ENCODE measurements at places on chromosomes 2 and 18.

- DNase-seq: no peak
Observed at GRCh38 chr2:20632446-20632990, 18.4 kb downstream of the HS1BP3 start.

- DNase-seq: no peak
Observed at GRCh38 chr2:200373231-200373630, 66.7 kb downstream of the SPATS2L start.

- no peak for DNase-seq
Observed at GRCh38 chr2:176127774-176128072, 1.8 kb upstream of the HOXD8 start.

DNA sequence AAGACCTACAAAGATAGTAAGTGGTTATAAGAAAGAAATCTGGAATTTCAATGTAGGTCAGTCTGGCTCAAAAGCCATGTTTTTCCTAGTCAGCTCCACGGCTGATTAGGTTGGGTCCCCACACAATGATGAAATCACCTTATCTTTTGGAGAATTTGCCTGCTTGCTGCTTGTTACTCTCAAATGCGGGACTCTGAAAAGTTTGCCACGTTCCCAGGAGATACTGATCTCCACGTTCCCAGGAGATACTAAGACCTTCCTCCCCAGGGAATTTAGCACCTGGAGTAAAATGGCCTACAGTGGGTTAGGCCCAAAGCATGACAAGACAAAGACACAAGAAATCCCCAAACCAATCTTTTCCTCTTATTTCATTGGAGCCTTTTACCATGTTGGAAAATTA is 449.6 kb downstream of the TNS1 start:
- no peak for DNase-seq

- DNase-seq: no peak
Observed at GRCh38 chr2:83742117-83742782, 716.8 kb downstream of the SUCLG1 start.

DNA sequence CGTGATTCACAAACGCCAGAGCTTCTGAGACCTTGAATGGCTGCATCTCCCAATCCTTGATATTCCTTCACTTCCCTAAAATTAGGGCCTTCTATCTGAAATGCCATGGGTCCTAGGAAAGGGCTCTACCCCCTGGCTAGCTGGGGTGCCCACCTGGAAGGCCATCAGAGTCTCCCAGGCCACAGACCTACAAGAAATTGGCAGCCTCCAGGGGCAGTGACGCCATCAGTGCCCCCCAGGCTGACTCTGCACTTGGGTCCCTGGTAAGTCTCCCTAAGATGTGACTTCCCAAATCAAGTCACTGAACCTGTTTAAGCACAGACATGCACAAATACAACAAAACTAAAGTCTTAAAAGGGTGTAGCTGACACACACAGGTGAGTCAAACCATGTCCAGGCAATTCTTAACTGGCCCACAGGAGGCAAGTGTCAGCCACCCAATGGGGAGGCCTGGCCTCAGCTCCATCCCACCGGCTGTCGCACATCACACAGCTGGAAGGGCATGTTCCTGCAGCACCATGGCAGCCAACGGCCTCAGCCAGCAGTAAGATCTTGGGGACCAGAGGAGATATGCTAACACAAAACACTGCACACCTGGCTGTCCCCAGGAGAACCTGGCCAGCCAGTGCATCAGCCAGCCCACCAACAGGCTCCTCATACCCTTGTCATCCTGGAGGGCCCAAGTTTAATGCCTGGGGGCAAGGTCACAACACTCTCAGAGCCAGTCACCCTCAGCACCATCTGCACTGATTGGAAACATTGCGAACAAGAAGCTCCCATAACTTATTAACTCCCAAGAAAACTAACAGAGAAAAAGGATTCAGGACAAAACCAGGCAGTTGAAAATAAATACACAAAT is 5.2 kb downstream of the PARD6G start:
- DNase-seq: no peak

DNA sequence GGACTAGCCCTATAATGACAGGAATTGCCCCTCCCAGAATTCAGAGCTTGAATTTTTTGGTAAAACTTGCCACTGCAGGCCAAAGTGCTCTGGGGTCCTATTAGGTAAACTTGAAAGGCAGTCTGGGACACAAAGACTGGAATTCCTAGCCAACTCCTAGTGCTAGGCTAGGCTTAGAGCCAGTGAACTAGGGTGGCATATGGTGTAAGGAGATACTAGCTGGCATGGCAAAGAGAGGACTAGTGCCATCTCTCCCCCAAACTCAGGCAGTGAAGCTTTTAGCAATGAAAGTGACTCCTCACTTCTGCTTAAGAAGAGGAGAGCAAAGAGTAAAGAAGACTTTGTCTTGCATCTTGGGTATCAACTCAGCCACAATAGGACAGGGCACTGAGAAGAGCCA is 410.5 kb upstream of the CNTNAP5 start:
- DNase-seq: no peak

GRCh38 chr2:88871336-88871735 is 179.9 kb downstream of the RPIA start:
- no peak for DNase-seq

- no peak for DNase-seq
Observed at GRCh38 chr2:72097276-72097675, 50.4 kb downstream of the CYP26B1 start.

DNA sequence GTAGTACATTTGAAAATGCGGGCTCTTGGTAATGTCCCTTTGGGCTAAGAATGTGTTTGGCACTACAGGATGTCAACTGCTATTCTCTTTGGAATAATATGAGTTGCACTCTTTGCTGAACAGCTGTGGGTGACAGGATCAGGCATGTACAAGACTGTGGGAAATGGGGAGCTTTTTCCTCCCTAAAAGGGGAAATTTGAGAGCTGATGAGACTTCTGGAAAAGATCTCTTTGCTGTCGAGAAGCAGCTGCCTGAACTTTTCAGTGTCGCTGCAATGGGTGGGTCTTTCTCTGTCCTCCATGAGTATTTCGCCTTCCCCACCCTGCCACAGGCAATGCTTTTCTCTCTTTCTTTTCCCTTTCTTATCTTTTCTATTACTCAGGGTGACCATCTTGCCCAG is 762.2 kb upstream of the GCFC2 start:
- DNase-seq: no peak

DNA sequence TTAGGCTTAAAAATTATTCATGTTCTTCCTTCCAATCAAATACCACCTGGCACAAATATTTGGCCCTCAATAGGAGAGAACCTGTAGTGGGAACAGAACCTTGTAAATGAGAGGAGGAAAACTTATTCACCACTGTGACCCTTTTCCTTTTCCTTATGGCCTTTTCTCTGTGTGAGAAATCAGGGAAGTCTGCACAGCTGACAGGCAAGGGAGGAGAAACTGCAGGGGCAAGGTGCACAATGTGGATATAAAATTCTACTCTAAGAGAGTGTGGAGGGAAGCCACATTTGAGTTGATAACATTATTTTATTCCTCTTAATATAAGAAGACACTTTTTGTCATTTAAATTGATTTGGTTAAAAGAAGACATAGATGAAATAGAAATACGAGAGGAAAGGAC is 1247.0 kb upstream of the CHAC2 start:
- DNase-seq: no peak

GRCh38 chr2:4900861-4901770 is 791.1 kb upstream of the SOX11 start:
- no peak for DNase-seq

DNA sequence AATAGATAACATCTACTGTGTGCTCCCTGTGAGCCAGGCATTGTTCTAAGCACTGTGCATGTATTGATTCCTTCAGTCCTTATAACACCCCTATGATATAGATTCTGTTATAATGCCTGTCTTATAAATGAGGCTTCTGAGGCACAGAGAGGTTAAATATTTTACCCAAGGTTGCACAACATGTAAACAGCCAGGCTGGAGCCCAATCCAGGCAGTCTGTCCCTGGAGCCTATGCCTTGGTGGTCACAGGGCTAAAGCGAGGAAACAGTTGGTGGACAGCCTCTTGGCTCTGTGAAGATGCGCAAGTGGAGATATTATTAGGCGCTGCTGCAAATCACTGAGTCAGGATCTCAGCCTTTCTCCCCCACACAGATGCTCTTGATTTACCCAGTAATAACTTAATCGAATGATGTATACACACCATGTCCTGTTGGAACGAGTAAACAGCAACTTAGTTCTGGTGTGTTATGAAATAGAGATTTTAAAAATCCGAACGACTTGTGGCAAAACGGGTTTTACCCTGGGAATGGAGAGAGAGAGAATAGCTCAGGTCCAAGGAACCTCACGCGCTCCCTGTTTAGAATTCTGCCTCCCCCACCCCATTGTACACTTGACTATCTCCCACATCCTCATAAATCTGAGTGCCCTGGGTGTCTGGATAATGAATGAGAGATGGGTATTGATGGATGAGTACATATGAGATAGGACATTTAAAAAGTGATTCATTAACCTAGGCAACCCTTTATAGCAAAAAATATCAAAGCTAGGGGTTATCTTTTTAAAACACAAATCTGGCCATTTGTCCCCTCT is 231.9 kb downstream of the BCL2 start:
- no peak for DNase-seq

- DNase-seq: no peak
Observed at GRCh38 chr18:58635891-58636290, 7.0 kb upstream of the ALPK2 start.

GRCh38 chr2:153770359-153770991 is 101.2 kb upstream of the GALNT13 start:
- DNase-seq: no peak

DNA sequence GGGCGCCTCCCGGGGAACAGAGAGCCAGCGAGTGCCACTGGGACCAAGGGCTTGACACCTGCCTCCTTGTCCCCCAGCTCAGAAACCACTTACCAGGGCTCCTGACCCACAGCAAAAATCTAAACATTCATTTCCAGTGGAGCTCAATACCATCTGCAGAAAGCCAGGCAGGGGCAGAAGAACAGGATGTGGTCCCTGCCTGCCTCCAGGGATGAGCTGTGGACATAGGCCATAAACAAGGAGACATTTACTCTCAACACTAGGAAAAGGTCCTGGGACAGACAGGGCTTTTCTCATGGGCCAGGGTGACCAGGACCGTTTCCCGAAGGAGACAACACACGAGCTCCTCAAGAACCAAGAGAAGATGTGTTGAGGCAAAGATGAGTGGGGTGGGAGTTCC is 203.0 kb downstream of the CTIF start:
- DNase-seq: no peak

DNA sequence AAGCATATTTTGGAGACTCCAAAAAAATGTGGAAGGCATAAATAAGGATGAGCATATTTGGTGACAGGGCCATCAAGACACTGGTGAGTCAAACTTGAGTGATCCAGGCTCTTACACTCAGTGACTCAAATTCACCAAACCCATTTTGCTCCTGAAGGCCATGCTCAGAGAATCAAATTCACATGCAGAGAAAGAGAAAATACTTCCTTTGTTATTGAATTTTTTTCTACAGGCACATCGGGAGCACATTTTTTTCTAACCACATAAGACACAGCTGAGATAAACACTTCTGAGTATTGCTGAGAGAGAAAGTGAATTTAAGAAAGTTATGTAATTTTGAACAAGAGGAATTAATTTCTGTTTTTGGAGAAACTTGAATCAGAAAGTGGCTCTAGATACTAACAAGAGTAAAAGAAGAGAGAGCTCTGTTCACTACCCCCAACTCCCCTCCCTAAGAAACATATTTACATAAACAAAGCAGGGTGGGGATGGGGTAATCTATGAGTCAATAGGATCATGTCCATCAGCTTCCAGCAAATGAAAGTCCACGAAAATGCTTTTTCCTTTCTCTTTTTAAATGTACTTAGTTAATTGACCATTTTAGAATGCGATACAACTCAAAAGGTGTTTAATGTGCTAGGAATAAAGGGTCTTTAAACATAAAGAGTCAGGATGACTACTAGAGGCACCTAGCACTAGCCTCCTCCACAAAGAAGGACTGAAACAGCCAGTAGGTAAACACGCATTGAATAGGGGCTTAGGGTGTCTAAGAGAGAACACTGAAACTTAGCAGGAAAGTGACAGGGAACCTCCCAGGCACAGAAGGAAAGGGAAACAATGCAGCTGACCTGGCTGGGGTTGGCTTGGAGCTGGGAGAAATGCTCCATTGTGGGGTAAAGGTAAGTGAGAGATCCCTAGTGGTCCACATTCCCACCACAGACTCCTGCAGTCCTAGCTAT is 152.3 kb downstream of the KCNE4 start:
- DNase-seq: no peak

DNA sequence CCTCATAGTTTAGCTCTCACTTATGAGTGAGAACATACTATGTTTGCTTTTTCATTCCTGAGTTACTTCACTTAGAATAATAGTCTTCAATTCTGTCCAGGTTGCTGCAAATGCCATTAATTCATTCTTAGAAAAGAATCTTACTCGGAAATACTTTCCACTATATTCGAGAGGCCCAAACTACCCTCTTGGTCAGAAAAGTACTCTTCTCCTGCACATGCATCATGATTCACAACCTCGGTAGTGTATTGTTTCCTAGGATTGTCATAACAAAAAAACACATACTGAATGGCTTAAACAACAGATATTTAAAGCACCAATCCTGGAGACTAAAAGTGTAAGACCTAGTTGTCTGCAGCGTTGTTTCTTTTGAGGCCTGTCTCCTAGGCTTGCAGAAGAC is 364.0 kb upstream of the SLC14A2 start:
- no peak for DNase-seq

GRCh38 chr2:217382794-217383193 is 522.9 kb upstream of the TNP1 start:
- no peak for DNase-seq

GRCh38 chr2:189348369-189348768 is 92.9 kb upstream of the WDR75 start:
- no peak for DNase-seq

GRCh38 chr18:59219672-59220163 is at the start of gene GRP:
Gene GRP, plus strand, starts transcription at chr18:59220158. Its CDS starts 108 bp downstream, at chr18:59220266.
- no peak for DNase-seq

- DNase-seq: no peak
Observed at GRCh38 chr2:230757476-230757875, 44.8 kb downstream of the CAB39 start.

DNA sequence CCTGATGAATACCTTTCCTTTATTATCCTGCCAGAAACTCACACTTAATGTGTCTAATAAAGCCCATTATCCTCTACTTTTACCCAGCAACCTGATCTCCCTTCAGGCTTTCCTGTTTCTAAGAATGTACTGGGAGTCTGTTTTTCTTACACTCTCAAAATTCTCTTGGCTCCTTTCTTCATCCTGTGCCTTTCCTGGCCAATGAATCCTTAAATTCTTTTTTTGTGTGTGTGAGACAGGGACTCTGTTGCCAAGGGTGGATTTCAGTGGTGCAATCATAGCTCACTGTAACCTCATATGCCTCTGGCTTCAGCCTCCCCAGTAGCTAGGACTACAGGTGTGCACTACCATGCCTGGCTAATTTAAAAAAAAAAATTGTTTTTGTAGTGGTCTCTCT is 72.7 kb downstream of the MAP2 start:
- DNase-seq: no peak

- DNase-seq: no peak
Observed at GRCh38 chr18:26765498-26765897, 100.0 kb downstream of the AQP4 start.
